Hindlimb muscle (tissue), 1 donor: ENCODE measurements at places on chromosomes 16 and 17. TPM values are rescaled to one million over a fixed set of nuclear protein-coding genes. Genes with fewer than 3 reads are reported as not detected.

- DNase-seq, result peak; percentile 93
Observed at GRCh38 chr16:1474796-1475551, at the start of gene CLCN7. Gene CLCN7, minus strand, starts transcription at chr16:1475028. Its CDS starts 54 bp downstream, at chr16:1474974.

MT4 gene
- polyA plus RNA-seq, result not detected

TBC1D3C gene
- polyA plus RNA-seq, result not detected

DNA sequence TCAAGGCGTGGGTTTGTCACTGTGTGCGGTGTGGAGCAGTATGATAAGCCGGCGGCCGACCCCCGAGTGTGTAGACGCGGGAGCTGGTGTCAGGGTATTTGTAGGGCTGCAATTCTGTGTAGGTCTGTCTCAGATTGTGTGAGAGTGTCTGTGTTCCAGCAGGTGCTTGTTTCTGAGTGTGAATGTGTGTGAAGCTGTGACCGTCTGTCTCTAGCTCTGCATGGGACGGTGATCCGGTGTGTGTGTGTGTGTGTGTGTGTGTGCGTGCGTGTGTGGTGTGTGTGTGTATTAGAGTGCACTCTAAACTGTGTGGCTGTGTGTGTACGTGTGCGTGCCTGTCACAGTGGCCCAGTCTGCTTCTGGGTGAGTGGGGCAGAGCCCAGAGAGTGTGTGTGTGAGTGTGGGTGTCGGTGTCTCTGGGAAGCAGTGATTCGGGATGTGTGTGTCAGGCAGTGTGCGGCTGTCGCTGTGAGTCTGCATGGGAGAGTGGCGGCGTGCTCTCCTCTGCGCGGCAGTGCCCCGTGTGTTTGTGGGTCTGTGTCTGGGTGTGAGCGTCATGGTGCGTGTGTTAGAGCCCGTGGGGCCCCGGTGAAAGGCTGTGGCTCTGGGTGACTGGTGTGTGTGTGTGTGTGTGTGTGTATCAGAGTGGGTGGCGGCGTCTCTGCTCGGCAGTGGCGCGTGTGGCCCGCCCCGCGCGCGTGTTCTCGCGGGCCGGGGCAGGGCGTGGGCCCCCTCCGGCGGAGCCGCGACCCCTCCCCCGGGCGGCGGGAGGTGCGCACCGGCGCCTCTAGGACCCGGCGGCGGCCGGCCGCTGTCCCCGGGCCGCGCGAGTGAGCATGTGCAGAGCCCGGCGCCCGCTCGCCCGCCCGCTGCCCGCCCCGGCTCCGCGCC, at the start of gene WSCD1:
Gene WSCD1 (plus strand): TSS at position 841 of the 891 bp plus-strand sequence. CDS start 10,280 bp downstream, outside the sequence.
- DNase-seq, result no peak

DNA sequence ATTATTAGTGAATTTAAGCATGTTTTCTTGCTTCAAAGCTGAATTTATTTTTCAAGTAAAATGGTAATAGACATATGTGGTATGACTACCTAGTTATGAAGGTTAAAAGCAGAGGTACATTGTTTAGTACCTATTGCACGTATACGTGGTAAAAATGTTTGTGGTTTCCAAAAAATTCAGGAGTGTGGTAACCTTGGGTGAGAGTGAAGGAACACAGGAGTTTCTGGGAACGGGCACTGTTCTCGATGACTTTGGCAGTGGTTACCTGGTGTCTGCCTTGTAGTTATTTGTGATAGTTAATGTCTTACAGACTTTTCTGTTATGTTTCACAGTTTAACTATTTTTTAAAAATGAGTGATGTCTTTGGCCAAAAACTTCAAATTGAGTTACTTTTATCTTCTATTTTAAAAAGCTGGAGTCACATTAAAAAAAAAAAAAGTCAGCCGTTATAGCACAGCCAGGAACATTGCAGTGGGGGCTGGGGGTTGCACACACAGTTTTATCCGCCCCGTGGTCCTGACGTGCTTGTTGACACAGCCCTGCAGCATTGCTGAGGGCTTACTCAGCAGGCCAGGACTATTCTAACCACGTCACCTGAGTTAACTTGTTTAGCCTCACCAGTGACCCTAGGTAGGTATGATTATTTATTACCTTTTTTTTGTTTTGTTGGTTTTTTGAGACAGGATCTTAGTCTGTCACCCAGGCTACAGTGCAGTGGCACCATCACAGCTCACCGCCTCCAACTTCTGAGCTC, 10.9 kb downstream of the JPT2 start:
- no peak for DNase-seq

ABCA3 gene
- 18.4 TPM for polyA plus RNA-seq

GRCh38 chr17:4893721-4894560, 5.4 kb upstream of the C17orf107 start:
- DNase-seq, result no peak

DNA sequence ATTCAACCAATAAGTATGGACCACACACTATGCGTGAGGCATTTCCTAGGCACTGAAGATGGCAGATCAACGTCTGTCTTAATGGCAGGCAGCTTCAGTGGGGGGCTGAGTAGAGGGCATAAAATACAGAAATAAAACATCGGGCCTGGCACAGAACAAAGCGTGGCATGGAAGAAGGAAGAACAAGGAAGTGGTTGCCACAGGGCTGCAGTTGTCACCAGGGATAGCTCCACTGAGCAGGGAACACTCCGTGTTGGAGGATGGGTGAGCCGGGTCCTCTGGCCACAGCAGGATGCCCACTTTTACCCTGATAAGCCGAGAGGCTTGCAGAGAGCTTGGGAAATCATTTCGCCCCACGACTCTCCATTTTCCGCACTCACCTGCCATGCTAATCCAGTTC, 6.3 kb downstream of the CDIP1 start:
- DNase-seq, result no peak

DNA sequence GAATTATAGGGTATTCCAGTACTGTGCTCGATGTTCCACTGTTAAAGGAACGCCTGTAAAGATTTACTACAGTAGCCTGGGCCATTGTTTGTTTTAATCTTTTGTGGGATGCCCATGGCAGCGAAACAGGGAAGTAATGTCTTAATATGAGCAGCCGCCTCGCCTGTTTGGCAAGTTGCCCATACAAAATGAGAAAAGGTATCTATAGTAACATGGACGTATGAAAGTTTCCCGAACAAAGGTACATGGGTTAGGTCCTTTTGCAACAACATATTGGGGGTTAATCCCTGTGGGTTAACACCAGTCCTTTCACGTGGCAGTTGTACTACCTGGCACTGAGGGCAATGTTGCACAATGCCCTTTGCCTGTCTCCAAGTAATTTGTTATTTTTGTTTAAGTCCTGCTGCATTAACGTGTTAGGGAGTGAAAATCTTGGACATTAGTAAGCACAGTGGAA, 21.1 kb upstream of the TMC5 start:
- DNase-seq, result no peak

PROCA1 gene
- polyA plus RNA-seq, result 3.5 TPM

- peak; percentile 66 for DNase-seq
Observed at GRCh38 chr16:88977018-88977811, at the start of gene CBFA2T3. Gene CBFA2T3, minus strand, starts transcription at chr16:88977207. Its CDS starts 400 bp downstream, at chr16:88976807.

- DNase-seq, result no peak
Observed at GRCh38 chr17:45050481-45051059, 862 bp downstream of the DCAKD start.

GRCh38 chr17:55158439-55158838, 106.3 kb upstream of the HLF start:
- DNase-seq, result no peak

SLC16A13 gene
- polyA plus RNA-seq, result 2.2 TPM

PRSS21 gene
- not detected for polyA plus RNA-seq

VTN gene
- 1.2 TPM for polyA plus RNA-seq

- DNase-seq, result no peak
Observed at GRCh38 chr16:6375465-6376075, 957.1 kb upstream of the RBFOX1 start.

DNA sequence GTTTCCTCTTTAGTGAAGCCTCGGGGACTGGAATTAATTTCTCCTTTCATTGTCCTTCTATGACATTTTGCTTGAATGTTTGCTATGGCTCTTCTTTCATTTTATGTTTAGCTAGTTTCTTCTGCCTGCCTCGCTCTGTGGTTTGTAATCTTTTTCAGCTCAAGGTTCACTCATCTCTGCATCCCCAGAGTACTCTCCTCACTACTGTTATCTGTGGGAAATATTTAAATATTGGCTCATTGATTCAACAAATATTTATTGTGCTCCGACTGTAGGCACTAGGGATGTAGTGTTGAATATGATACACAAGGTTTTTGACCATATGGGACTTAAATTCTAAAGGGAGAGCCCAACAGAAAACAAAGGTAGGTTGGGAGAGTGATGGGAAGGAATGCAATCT, 195.9 kb downstream of the PHKB start:
- no peak for DNase-seq

DNA sequence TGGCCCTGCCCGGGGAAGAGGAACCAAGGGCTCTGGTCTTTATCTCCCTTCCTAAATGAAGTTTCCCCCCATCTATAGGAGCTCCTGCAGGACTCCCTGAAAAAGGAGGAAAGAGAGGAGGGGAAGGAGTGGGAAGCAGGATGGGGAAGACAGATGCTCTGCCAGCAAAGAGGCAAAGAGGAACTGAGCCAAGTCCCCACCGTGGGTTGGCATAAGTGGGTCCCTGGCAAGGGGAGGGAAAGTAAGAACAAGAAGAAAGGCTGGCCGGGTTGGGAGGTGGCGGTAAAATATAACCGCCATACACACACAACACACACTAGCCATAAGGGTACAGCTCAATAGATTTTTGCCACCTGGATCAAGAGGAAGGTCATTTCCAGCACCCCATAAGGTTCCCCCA, 6.1 kb upstream of the EIF1 start:
- DNase-seq, result no peak

DNA sequence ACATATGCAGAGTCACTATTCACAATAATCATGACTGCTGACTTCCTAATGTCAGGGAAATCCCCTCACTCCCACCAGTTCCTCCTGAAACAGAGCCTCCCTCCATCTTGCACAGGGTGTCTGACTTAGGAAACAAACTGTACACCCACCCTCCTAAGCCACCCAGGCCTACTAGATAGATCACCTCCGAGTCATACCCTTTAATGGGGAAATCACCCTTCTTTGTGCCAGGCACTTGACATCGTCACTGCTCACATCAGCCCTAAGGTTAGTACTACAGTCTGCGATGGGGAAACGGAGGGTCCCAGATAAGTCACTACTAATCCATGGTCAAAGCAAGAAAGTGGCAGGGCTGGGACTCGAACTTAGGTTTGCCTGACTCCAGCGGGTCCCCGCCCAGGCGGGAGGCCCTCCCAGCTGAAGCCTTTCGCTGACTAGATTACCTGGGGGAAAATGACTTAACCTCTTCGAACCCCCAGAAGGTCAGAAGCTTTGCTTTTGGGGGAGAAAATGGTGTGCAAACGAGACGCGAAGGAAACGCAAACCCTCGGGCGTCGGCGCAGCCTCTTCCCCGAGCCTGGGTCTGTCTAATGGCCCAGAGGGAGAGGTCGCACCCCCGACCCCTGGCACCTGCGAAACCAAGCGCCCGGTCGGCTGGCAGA, 3.4 kb upstream of the MLLT6 start:
- DNase-seq, result no peak

USP43 gene
- polyA plus RNA-seq, result 0.81 TPM

LIG3 gene
- polyA plus RNA-seq, result 22.6 TPM

GRCh38 chr17:57484826-57485565, 228.7 kb downstream of the MSI2 start:
- no peak for DNase-seq

DNA sequence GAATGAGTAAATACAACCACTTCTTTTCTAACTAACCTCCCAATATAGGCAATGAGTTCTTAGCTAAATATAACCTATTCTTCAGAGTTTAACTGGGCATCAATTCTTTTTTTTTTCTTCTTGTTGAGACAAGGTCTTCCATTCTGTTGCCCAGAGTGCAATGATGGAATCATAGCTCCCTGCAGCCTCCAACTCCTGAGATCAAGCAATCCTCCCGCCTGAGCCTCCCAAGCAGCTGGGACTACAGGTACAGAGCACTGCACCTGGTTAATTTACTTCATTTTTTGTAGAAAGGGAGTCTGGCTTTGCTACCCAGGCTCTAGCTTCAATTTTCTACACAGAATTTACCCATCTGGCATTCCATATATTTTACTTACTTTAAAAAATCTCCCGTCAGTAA, 1.1 kb downstream of the METTL16 start:
- no peak for DNase-seq

GRCh38 chr17:16991349-16992009, 19.6 kb upstream of the TNFRSF13B start:
- peak; percentile 77 for DNase-seq

DNA sequence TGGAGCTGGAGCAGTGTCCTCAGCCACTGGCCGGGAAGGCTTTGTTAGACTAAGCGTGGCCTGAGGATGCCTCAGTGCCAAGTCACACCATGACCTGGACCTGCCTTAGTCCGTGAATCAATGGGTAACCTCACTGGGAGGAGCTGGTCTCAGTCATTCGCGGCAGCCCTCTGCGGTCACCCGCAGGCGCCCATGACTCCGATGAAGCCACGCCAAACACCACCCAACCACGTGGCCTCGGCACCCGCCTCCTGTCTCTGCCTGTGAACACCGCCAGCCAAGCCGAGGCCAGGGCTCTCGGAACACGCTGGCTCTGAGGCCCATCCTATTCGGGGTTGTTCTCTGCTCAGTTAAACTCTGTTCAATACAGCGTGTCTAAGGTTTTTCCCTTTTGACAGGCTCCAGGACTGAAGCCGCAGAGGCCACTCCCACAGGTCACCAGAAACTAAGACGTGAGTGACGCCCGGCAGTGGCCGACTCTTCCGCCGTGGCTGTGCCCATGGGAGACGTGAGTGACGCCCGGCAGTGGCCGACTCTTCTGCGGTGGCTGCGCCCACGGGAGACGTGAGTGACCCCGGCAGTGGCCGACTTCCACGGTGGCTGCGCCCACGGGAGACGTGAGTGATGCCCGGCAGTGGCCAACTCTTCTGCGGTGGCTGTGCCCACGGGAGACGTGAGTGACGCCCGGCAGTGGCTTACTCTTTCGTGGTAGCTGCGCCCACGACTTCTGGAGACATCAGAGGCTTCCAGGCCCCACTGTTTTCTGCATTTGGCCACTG, 16.8 kb upstream of the PABPN1L start:
- DNase-seq, result no peak

SPIRE2 gene
- 3.1 TPM for polyA plus RNA-seq

DCXR gene
- 31.5 TPM for polyA plus RNA-seq

KRT33B gene
- not detected for polyA plus RNA-seq

DNA sequence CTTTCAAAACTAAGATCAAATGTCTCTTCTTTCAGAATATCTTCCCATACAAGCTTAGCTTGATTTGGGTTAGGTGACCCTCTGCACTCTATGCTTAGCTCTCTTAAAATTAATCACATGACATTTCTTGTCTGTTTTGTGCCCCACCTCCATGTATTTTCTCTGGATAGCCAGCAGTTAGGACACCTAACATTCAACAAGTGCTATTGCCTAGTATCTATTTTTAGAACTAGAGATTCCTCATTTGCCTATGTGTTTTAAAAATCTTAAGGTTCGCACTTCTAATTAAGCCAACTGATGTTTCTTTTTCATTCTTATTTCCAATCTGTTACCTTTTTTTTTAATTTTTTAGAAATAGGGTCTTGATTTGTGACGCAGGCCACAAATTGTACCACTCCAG, 129.7 kb upstream of the C17orf78 start:
- DNase-seq, result no peak

DNA sequence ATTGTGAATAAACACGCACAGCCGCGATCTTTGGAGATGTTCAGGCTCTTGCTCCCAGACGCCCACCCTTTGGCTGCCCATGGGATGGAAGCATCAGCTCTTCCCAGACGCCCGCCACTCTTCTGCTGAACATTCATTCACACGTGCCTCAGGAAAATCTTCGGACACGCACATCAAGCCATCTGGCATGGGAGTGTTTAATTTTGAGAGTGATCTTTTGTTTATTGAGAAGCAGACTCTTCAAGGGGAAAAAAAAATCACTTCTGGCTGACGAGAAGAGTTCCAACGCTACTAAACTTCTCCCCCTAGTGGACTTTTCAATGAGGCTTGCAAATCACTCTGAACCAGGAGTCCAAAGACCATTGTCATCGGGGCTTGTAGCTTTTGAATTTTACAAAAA, 62.0 kb upstream of the NUDT7 start:
- DNase-seq, result peak; percentile 37
